Ascending aorta (tissue), 2 donors: ENCODE measurements at places on chromosomes 5 and 9. TPM values are rescaled to one million over a fixed set of nuclear protein-coding genes. Genes with fewer than 3 reads are reported as not detected.

Gene IGFBPL1
- total RNA-seq, result 4.8 TPM

Gene FBP2
- not detected for total RNA-seq

Gene SPAAR
- 4.0 TPM for total RNA-seq

Gene FCN2
- total RNA-seq, result not detected

Gene LECT2
- not detected for total RNA-seq
